ENCODE measurements at places on chromosomes 1 and 21. TPM values are rescaled to one million over a fixed set of nuclear protein-coding genes. Genes with fewer than 3 reads are reported as not detected.

GRCh38 chr1:195745189-195746010 is 862.8 kb downstream of the KCNT2 start:
- no peak for DNase-seq

DNA sequence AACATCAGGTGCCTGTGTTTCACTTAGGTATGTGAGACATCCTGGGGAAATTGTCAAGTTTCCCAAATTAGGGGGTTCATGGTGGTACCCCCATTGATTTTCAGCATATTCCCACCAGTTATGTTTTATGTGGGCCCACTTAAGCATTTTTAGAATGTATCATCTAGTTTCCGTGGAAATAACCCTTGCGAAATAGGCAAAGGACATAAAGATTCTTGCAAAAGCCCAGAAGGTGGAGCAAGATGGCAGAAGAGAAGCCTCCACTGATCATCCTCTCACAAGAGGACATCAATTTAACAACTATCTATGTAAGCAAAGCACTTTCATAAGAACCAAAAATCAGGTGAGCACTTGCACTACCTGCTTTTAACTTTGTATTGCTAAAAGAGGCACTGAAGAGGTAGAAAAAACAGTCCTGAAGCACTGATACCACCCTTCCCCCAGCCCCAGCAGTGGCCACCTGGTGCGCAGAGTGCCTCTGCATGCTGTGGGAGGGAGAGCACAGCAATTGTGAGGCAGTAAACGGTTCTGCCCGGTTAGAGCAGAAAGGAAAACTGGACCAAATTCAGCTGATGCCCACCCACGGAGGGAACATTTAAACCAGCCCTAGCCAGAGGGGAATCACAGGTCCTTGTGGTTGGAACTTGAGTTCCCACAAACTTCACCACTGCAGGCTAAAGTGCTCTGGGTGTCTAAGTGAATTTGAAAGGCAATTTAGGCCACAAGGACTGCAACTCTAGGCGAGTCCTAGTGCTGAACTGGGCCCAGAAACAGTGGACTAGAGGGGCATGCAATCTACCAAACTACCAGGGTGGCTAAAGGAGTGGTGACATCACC is 23.2 kb downstream of the MCOLN2 start:
- no peak for DNase-seq

DNA sequence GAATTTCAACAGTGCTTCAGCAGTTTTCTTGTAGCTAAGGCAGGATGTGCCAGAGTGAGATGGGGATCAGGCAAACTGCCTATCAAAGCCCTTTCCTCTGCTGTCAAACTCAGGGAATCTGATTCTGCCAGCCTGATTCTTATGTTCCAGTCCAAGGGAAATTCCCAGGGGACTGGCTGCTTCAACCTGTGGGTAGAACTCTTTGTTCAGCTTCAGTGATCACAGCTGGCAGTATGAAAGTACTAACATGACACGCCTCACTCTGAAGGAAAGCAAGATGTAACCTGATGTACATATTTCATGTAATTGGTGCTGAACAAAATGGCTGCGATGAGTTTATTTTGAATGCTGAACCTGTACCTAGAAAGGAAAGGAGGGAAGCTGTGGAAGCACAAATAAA is 40.1 kb upstream of the SLC5A9 start:
- no peak for DNase-seq

- peak; percentile 82 for DNase-seq
These were observed 156.7 kb downstream of the NR5A2 start for GRCh38 chr1:200184196-200184595.

DNA sequence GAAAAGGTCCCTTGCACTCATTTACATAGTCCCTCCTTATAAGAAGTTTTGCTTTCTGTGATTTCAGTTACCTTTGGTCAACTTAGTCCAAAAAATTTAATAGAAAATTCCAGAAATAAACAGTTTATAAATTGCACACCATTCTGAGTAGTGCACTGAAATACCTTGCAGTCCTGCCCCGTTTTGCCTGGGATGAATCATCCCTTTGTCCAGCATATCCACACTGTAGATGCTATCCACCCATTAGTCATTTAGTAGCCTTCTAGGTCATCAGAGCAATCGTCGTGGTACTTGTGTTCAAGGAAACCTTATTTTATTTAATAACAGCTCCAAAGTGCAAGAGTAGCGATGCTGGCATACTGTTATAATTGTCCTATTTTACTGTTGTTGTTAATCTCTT is 38.0 kb downstream of the SPRTN start:
- no peak for DNase-seq

- DNase-seq, result peak; percentile 38
These were observed 21.2 kb upstream of the FMO4 start for GRCh38 chr1:171292799-171293198.

DNA sequence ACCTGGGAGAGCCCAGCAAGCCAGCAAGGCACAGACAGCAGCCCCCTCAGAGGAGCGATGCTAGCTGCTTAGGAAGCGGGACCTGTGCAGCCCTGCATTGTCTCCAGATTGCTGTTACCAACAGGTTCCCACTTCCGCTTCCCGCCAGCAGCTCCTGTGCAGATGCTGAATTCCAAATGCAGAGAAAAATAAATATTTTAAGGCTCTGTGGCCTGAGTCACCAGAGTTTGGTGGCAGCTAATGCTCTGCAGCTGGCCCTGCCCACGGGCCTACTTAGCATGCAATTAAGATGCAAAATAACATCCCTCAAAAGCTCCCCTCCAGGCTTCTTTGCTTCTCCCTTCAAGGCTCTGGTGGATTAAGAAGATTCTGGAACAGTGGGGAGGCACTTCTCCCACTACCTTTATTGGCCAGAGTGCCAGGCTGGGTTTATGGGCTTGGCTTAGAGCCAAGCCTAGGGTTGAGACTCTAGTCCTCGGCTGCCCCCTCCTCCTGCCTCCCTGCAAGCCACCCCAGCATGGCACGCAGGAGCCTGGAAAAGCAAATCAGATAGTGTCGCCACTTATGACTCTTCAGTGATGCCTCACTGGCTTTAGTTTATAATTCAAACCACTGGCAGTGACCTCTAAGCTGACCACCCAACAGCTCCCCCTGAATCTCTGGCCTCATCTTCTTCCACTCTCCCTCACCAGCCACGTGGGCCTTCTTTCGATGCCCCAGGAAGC is 207.1 kb upstream of the ZC3H12A start:
- no peak for DNase-seq

DNA sequence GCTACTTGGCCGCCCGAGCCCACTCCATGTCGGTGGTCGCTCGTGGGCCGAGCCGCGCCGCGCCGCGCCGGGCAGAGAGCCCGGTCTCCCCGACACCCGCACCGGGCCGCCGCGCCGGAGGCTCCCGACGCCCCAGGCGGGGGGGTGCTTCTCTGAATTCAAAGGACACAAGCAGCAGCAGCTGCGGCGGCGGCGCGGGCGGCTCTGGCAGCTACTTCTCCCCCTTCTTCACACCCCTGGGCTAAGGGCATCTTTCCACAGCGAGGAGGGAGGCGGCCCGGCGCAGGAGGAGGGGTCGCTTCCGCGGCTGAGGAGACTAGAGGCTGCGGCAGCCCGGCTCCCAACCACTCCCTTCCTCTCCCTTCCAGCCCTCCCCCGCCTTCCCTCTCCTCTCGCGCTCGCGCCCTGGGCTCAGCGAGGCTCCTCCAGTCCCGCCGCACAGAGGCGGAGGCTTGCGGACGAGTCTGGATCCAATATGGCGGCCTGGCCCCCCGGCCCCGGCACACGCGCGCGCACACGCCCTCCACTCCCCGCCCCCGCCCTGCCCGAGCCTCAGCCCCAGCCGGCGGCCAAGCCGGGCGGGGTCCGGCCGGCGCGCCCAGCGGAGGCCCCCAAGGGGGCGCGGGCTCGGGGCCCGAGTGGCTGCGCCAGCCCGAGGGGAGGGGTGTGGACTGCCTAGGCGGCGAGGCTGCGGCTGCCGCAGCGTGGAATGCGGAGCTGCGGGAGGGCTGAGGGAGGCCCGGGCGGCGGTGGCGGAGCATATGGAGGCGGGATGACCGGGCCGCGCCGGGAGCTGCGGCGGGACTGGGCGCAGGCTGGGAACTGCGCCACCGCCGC is at the start of gene CDC42BPA:
Gene CDC42BPA (minus strand): TSS at position 477 of the 837 bp plus-strand sequence. CDS start 1,310 bp downstream, outside the sequence.
- DNase-seq, result peak; percentile 99

- peak; percentile 86 for DNase-seq
These were observed 8.7 kb downstream of the KIRREL1 start for GRCh38 chr1:158002022-158002630.

GRCh38 chr1:19559641-19560040 is 74.3 kb upstream of the CAPZB start:
- DNase-seq, result peak; percentile 66

DNA sequence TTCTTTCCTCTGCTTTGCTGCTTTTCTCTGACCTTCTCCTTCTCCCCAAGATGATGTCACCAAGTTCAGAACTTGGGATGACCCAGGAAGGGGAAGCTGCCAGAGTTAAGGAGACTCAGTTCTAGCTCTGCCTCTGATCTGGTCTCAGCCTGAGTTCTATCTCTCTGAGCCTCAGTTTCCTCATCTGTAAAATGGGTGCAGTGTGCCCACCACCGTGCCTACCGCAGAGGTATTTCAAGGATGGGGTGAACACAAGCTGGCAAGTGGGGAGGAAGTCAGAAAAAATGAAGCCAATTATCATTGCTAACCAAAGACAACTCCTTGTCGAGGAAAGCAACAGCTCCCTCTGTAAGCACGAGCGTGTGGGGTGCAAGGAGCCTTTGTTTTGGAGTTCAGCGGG is 249.7 kb downstream of the KAZN start:
- DNase-seq, result no peak

- peak; percentile 84 for DNase-seq
These were observed 5.3 kb downstream of the ADIPOR1 start for GRCh38 chr1:202952818-202953217.

- no peak for DNase-seq
These were observed 633.7 kb downstream of the USP25 start for GRCh38 chr21:16363518-16363917.

DNA sequence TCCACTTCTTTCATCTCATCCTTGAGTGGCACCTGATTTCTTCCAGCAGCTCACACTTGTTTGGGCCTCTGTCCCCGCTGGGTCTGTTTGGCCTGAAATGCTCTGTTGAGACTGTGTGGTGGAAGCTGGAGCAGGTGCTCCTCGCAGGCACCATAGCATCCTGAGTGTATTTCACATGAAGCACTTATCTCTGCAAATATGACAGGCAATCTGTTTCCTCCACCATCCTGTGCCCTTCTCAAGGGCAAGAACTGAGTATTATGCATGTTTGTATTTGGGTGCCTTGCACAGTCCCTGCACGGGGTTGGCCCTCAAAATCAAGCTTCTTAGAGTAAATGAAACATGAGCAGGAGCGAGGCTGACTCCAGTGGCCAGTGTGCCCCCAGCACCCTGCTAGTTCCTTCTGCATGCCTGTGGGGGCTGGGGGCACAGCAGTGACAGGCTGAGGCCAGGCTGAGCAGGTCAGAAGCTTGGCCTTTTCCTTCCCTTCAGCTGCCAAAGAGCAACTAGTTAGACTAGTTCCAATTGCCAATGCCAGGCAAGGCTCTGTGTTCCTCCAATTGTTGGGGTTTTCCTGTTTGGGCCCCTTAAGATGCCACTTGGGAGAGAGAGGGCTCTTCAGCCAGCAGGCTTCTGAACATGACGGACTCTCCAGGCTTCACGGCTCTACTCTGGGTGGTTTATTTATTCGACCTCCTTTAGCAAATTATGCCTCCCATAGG is 129.6 kb upstream of the ATP1A1 start:
- DNase-seq, result no peak

GRCh38 chr1:36148821-36149236 is 457 bp downstream of the TRAPPC3 start:
- peak; percentile 83 for DNase-seq

DNA sequence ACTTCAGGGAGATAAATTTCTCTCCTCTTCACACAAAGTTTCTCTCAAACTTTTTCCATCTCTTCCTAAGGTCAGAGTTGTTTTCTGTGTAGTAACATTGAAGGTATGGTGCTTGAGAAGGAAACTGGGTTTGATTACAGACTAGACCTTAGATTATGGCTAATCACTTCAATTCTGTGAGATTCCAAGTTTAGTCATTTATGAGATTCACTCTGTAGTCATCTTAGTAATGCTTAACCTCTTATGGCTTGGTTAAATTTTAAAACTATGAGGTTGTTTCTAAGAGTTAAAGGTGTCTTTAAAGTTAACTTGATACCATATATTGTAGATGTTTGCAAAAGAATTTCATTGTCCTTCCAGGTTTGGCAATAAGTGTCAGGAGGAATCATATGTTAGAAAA is 1092.2 kb downstream of the KCNT2 start:
- DNase-seq, result no peak

GRCh38 chr1:204478172-204478899 is 16.3 kb downstream of the PIK3C2B start:
- DNase-seq, result no peak

- DNase-seq, result no peak
These were observed 622.0 kb downstream of the KIF26B start for GRCh38 chr1:245776694-245777332.

GRCh38 chr1:33512226-33513011 is 40.0 kb downstream of the ZSCAN20 start:
- DNase-seq, result no peak

- DNase-seq, result no peak
These were observed 3.8 kb downstream of the NCDN start for GRCh38 chr1:35561297-35561971.

GRCh38 chr1:17177651-17178050 is 27.3 kb upstream of the PADI1 start:
- no peak for DNase-seq

DNA sequence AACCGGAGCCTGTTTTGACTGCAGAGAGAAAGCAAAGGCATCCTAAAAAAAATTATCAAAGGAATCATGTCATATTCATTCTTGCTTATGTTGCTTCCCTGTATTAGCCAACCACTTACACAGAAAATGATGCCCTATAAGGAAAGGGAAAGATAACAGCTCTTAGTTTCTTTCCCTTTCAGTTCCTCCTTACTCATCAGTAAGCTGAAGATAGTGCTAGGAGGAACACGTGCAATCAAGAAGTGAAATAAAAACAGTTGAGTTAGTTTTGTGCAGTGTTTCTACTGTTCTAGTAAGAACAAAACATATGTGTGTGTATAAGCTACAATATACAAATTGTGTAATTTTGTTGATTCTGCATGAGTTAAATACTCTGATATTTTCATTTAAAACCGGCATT is 45.3 kb upstream of the MTF2 start:
- no peak for DNase-seq

GRCh38 chr1:53393325-53393792 is 65.5 kb upstream of the LRP8 start:
- DNase-seq, result peak; percentile 98

- no peak for DNase-seq
These were observed 141.9 kb downstream of the PTBP2 start for GRCh38 chr1:96863449-96863848.

- DNase-seq, result no peak
These were observed 19.8 kb downstream of the RSBN1 start for GRCh38 chr1:113792471-113792870.

GRCh38 chr1:7493711-7494454 is 277.2 kb upstream of the VAMP3 start:
- DNase-seq, result peak; percentile 83

PDPN gene
- 4.7 TPM for total RNA-seq

HENMT1 gene
- total RNA-seq, result 5.3 TPM

SERTAD4 gene
- 2.9 TPM for total RNA-seq

BSND gene
- total RNA-seq, result not detected

NLRP3 gene
- 0.36 TPM for total RNA-seq

CD84 gene
- 0.29 TPM for total RNA-seq

NCF2 gene
- 2.2 TPM for total RNA-seq

RNF186 gene
- not detected for total RNA-seq

PRKAA2 gene
- total RNA-seq, result 0.88 TPM

PDE4B gene
- 19.2 TPM for total RNA-seq

DYNLT5 gene
- 1.4 TPM for total RNA-seq

BGLAP gene
- total RNA-seq, result 2.2 TPM

KCND3 gene
- 6.5 TPM for total RNA-seq

SMIM1 gene
- total RNA-seq, result not detected

FAM177B gene
- total RNA-seq, result not detected

RXFP4 gene
- not detected for total RNA-seq

C4BPA gene
- not detected for total RNA-seq

CD164L2 gene
- total RNA-seq, result not detected

MROH9 gene
- total RNA-seq, result under 0.01 TPM

TCHH gene
- total RNA-seq, result not detected

CHODL gene
- not detected for total RNA-seq

Measured in osteoblast (primary cell).